Activated naive CD8-positive, alpha-beta T cell treated with anti-CD3 and anti-CD28 coated beads for 36 hours (primary cell): ENCODE measurements at places on chromosomes 16 and 17.

- DNase-seq = no peak
Observed at GRCh38 chr16:23504076-23504452, 6.2 kb downstream of the GGA2 start.

GRCh38 chr17:49777563-49777962, 10.9 kb upstream of the KAT7 start:
- no peak for DNase-seq

DNA sequence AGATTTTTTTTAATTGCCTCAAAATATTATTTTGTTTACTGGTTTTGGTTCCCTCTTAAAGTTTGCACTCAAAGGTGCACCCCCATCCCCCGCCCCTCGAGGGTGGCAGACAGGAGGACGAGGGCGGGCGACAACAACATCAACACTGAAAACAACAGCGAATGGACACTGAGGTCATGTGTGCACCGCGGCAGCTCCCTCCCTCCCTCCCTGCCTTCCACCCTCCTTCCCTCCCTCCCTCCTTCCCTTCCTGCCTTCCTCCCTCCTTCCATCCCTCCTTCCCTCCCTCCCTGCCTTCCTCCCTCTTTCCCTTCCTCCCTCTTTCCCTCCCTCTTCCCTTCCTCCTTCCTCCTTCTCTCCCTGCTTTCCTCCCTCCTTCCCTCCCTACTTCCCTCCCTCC, 1.5 kb upstream of the OSGIN1 start:
- DNase-seq = no peak

DNA sequence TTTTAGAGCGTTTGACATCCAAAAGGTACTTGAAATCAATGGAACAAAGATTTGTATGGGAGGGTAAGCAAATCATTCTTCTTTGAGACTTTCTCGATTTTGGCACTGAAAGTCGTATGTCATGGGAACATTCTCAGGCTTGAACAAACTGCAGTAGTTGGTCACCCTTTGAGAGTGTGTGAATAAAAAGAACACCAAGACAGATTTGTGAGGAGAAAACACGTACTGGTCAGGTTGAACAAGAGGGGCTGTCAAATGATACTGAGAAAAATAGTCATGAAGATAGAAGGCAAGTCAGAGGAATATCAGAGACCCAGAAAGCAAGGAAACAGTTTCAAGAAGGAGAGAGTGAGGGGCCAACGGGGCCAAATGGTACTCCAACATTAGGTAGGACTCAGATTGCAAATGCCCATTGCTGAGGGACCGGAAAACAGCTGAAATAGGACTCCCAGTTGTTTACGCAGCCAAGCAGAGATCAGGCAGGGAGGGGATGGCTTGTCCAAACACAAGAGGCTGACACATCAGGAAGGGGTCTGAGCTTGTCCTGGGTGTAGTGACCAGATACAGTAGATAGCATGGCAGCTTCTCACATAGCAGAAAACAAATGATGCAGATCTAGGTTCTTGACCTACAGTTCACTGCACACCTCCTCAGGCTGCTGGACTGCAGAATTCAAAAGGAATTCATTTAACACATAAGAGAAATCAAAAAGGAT, 74.5 kb upstream of the MYOCD start:
- DNase-seq = no peak

DNA sequence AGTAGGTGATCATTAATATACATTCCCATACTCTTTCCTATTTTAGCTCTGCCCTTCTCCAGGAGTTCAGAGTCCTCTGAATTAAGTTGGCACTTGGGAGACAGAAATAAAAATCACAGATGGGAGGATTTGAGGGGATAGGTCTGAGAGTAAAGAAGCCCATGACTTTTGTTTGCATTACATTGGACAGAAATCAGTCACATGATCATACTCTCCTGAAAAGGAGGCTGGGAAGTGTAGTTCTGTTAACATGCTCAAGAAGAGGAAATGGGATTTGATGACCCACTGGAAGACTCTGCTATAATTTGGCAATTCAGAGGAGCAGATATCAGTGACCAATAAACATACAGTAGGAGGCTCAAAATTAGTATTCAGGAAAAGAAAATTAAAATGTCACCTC, 674.9 kb upstream of the C16orf82 start:
- no peak for DNase-seq

GRCh38 chr17:82316651-82317393, 586 bp downstream of the CD7 start:
- DNase-seq = no peak

- no peak for DNase-seq
Observed at GRCh38 chr17:4100883-4101756, 41.7 kb downstream of the ZZEF1 start.

GRCh38 chr16:77788181-77789084, at the start of gene VAT1L:
VAT1L (plus strand) TSS chr16:77788564; CDS start chr16:77788683, 119 bp downstream.
- DNase-seq = peak; percentile 9

GRCh38 chr17:20121359-20122253, 112.4 kb downstream of the SPECC1 start:
- DNase-seq = peak; percentile 57

DNA sequence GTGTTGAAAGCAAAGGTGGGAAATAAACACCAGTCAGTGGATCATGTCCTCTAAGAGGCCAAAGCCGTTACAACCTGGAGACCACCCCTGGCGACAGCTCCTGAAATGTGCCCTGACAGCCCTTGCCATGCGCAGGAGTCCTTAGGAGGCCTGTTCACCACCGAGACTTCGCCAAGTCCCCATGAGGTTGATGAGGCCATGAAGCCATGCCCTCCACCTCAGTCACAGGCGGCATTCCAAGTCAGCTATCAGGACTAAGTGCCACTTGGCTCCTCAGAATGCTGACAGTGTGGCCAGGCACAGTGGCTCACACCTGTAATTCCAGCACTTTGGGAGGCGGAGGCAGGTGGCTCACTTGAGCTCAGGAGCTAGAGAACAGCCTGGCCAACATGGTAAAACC, 27.1 kb downstream of the ADAM11 start:
- DNase-seq = no peak

DNA sequence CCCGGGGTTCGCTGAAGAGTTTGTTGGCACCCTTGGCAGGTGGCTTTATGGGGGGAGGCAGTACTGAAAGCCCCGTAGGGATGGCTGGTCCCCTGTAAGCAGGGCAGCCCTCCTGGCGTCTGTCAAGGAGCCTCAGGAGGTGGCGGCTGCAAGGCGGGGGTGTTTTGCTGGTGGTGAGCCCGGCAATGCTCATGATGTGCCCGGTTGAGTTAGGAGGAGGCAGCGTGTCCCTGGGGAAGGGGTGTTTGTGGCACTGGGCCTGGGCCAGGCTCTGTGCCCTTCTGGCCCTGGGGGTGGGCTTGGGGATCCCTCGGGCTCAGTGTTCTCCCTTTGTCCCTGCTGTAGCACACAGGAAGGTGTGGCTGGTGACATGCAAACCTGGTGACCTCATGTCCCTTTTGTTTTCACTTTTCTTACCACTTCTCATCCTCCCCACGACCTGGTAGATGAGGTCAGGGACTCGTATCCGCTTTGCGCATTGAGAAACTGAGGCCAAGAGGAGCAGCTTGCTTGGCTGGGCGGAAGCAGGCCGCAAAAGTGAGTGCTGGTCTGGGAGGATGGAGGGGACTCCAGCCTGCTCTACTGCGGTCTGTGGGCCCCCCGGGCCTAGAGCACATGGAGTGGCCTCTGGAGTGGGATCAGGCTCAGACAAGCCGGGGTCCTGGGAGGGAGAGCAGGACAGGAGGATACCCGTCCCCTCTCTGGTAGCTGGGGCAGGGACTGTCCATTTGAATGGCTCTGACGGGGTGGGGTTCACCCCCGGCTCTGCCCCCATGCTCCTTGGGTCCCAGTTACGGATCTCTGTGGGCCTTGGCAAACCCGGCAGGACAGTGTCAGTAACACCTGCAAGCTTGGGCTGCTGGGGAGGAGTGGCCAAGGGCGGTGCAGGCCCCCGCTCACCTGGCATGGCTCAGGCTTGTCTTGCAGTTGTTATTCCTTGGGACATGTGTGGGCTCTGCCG, 2.2 kb downstream of the SNN start:
- DNase-seq = peak; percentile 59

- DNase-seq = no peak
Observed at GRCh38 chr16:59545721-59546120, 811.6 kb upstream of the GOT2 start.

DNA sequence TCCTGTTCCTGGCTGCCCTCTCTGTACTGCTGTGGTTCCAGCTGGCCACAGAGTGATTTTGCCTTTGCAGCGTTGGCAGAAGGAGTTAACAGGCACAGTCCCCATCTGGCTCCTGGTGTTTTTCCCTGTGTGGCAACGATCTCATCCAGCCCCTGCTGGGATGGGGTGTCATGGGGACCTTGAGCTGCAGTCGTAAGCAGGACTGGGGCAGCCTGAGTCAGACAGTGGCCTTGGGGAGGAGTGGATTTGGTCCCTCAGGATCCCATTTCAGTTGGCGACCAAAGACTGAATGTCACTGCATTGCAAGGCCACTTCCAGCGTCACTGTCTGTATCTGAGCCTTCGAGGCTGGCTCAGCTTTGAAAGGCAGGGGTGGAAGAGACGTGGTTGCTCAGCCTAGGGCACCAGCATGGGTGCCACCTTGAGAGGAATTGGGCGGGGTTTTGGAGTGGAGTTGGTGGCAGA, 11.9 kb downstream of the TMEM94 start:
- no peak for DNase-seq

DNA sequence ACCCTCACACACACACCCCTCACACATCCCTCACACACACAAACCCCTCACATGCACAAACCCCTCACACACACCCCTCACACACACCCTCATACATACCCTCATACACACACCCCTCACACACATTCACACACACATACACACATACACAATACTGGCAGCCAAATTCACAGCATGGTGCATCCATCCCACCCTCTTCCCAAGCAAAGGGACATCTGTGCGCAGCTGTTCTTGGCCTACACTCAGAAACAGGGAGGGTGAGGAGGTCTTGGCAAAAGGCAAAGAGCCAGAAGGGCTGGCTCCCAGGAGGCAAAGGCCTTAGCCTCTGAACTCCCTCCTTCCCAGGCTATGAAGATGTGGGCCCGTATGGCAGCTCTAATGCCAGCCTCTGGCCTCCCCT, 23.4 kb downstream of the C17orf67 start:
- no peak for DNase-seq

- DNase-seq = no peak
Observed at GRCh38 chr17:27530764-27531391, 74.6 kb downstream of the KSR1 start.

- no peak for DNase-seq
Observed at GRCh38 chr17:29495011-29495410, 71.8 kb downstream of the ABHD15 start.

DNA sequence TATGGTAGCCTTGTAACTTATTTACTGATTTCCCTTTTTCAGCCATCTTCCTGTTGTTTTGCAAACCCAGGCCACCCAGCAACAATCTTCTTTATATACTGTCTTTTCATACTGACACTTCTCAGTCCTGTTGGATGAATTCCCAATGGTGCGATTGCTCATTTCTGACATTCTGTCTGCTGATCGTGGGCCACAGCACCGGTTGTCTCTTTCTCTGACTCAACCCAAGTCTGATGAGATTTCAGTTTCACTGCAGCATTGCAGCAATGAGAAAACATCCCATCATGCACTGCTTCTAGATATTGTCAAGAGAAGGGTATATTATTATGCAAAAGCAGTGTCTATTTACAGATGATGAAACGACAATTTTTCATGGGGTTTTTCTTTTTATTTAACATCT, 349.2 kb upstream of the HSBP1 start:
- no peak for DNase-seq

DNA sequence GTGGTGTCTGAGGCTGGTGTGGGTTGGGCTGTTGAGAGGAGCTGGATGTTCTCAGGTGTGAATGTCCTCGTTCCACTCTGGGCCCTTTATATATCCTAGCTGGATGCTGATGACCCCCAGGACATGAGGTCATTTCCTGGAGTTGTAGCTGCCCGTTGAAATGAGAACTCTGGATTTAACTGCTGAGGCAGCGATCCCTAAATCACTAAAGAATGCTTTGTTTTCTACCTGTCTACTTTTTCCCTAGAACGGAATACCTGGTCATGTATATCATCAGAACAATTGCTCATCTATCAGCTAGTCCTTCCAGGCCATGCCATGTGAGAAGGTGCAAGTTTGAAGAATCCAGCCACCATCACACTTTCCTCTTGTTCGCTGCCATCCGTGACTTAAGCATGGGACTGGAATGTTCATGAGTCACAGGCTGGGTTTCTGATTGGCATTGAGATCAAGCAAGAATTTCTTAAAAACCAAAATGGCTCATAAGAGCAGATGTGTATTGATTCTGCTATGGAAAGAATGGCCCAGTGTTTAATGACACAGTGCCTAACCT, at the start of gene KRTAP2-3:
TSS of gene KRTAP2-3 (minus strand) at position 63 of the 553 bp plus-strand sequence. CDS start 64 bp downstream, outside the sequence.
- no peak for DNase-seq

GRCh38 chr17:40075942-40076498, 13.3 kb downstream of the THRA start:
- DNase-seq = no peak

- DNase-seq = no peak
Observed at GRCh38 chr17:56309897-56310296, 156.6 kb downstream of the ANKFN1 start.

DNA sequence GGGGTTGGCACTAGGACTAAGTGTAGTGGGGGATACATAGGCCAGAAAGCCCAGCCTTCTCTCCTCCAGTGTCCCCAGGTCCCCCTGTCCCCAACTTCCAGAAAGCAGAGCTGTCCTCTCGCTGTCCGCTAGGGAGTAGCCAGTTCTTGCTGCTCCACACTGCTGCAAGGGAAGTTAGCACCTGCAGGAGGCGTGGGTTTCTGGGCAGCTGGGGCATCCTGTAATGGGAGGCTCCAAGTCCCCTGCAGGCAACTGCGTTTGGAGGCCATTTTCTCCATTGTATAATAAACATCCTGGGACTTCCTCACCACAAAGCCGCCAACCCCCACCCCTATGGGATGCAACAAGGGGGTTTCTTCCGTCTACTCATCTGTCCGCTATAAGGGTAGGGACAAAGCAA, 1.7 kb downstream of the RPRML start:
- no peak for DNase-seq

- DNase-seq = no peak
Observed at GRCh38 chr16:8376858-8377257, 213.5 kb downstream of the TMEM114 start.

DNA sequence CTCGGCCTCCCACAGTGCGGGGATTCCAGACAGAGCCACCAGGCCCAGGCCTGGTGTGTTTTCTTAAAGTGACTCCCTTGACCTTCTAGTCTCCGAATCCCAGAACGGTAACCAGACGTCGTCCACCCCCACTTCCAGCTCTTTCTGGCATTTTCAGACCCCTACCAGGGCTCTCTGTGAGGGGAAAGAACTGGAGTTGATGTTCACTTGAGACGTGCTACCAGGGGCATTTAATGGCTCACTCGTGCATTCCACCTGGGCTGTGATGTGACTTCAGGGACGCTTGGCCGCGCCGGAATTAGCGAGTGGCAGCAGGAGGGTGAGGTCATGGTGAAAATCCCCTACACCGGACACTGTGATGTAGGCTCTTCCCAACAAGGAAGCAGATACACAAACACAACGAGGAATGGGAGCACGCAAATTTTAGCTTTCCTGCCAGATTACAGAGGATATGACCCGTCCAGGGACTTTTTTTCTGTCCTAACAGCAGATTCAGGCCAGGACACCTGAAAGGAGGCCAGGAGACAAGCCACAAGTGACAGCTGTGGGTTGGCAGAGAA, 1.1 kb upstream of the GNA13 start:
- no peak for DNase-seq
